ENCODE measurements at places on chromosomes 13 and 19.

GRCh38 chr13:74907788-74908187 lies 574.2 kb downstream of the TBC1D4 start:
- no peak for DNase-seq

GRCh38 chr19:49347835-49348234 lies 12.6 kb downstream of the CD37 start:
- no peak for DNase-seq

- DNase-seq = peak; percentile 33
Observed at GRCh38 chr19:14072535-14073260, at the start of gene MISP3. MISP3 (plus strand) TSS chr19:14072786; CDS start chr19:14073310, 524 bp downstream.

DNA sequence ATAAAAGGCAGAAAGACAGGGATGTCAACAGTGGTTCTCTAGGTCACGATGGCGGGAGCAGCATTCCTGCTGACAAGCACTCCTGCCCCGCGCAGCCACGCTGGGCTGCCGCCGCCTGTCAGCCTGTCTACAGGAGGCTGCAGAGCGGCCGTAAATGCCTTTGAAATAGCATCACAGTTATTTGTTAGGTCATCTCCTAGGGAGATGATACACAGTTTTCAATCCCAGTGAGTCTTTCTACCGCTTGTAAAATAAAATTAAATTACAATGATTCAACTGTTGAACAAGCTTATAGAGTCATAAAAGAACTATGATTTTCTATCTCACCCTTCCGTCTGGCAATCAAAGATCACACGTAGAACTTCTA lies 7.3 kb upstream of the SLC7A9 start:
- no peak for DNase-seq

Data from left lung (tissue), 14 donors.